ENCODE measurements at places on chromosomes 4 and X.

GRCh38 chrX:69221239-69222102 is 56.2 kb upstream of the PJA1 start:
- DNase-seq: no peak

GRCh38 chr4:142356118-142356759 is 489.9 kb downstream of the INPP4B start:
- DNase-seq: no peak

DNA sequence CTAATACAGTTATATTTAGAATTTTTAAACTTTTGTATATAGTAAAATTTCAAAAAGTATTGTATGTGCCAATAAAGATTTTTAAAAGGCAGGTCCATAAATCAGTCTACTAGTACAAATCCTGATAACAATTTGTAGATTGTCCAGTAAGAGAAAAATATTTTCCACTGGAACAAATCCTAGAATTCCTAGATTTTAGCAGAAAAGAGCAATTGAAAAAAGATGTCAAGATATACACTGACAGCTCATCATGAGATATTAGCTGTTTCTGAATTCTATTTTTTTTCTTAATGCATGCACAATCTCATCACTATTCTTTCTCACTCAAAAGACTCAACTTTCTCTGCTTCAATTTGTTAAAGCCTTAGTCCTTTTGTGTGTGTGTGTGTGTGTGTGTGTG is 289.2 kb upstream of the MAD2L1 start:
- no peak for DNase-seq

DNA sequence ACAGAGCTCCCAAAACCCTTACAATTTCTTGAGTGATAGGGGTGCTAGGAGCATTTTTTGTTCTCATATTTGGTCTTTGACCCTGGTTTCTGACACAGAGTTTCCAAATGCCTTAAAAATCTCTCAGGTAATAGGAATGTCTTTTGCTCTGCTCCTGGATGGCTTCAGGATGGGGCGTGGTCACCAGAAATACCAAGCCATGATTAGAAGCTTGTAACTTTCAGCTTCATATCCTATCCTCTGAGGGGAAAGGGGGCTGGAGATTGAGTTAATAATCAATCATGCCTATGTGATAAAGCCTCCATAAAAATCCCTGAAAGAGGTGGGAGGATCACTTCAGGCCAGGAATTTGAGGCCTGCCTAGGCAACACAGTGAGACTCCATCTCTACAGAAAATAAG is 34.6 kb upstream of the IL9R start:
- no peak for DNase-seq

DNA sequence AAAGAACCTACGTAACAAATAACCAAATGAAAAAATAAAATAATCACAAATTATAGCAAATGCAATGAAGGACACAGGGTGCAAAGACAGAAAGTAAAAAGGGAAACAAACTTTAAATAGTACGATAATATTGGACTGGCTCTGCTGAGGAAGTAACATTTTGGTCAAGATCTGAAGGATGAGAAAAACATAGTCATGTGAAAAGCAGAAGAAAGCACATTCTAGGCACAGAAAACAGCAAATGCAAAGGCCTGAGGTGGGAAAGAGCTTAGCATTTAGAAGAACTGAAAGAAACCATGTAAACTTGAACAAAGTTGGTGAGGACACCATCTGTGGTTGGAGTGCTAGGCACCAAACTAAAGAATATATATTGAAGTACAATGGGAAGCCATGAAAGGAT is 111.2 kb downstream of the PPP3CA start:
- no peak for DNase-seq
